Stimulated activated CD8-positive, alpha-beta memory T cell treated with anti-CD3 and anti-CD28 coated beads, Interleukin-15, amount 100 ng/mL, for 4 hours (primary cell): ENCODE measurements at places on chromosomes 2 and 18.

- no peak for DNase-seq
Measured at GRCh38 chr18:69648486-69648885, 247.8 kb downstream of the DOK6 start.

- no peak for DNase-seq
Measured at GRCh38 chr2:241777170-241777685, 606 bp downstream of the GAL3ST2 start.

GRCh38 chr2:170578606-170579005, 136.5 kb upstream of the SP5 start:
- no peak for DNase-seq

DNA sequence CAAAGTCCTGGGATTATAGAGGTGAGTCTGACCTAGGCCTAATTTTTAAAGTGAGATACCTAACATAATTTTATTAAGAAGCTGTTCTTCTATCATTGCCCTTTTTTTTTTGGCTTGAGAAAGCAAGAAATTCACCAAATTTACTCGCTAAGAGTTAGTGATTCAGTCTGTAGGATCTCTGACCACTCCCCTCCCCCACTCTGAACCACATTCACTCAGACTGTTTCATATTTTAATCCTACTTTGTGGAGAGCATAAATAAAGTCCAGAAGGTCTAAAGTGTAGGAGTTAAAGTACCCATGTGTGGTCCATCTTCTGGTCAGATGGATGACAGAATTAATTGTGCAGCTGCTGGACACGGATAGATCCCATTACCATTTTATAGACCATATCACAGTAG, 115.8 kb upstream of the MGAT5 start:
- no peak for DNase-seq

DNA sequence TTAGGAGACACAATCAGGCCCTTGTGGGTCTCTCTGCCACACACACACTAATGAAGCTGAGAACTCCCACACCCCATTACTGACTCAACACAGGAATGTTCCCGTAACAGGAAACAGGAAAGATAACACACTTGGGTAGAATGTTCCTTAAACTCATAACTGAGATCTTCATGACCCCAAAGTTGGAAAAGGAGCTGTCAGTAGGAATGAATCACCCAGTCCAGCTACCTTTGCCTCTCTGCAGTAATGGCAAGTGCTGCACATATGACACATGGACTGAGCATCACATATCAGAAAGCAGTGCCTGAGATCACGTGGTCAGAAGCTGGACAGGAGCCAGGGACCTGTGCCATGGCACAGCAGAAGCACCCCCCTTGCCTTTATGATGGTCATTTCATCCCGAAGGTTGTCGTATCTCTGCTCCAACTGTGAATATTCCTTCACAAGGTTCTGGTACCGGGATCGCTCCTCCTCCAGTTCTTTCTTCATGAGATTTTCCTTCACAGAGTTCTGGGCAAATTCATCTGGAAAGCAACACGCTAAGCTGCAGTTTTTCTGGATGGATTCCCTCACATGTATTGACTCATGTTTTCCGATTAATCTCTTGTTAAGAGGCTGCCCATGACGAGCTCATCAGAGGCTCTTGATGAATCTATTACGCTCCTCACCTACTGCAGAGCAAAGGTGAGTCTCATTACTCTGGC, 65.4 kb upstream of the ACAA2 start:
- no peak for DNase-seq

GRCh38 chr18:41072946-41073345, 882.1 kb upstream of the PIK3C3 start:
- DNase-seq, result no peak

DNA sequence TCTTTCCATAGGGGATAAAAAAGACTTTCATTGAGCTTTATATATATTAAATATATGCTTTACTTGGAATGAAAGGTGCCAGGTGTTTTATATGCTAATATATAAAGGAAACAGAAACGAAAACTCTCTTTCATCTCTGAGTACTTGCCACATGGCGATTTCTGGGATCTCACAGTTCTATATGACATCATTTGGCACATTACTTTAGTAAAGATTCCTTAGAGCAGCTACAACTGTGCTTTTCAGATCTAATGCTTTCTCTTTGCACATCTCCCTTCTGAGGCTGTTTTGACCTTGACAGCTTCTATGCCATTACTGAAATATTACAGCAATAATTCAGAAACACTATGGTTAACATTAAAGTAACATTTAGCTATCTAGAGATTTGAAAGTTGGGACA, 1082.9 kb upstream of the CDH2 start:
- DNase-seq, result no peak

- no peak for DNase-seq
Measured at GRCh38 chr18:30254331-30254730, 788.2 kb downstream of the DSC3 start.

DNA sequence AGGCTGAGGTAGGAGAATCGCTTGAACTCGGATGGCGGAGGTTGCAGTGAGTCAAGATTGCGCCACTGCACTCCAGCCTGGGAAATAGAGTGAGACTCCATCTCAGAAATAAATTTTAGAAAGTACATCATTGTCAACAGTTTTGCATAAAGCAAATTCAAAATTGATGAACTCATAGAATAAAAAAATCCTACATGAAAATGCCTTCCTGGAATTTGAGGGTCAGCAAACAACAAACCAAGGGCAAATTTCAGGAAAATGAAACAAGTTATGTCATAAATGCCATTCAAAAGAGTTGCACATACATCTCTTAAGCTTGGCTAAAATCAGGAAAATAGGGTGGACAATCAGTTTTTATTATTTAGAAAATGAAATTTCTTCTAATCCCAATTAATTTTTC, 45.1 kb downstream of the COL5A2 start:
- no peak for DNase-seq

- DNase-seq, result no peak
Measured at GRCh38 chr2:97714084-97714949, 941 bp downstream of the ZAP70 start.

DNA sequence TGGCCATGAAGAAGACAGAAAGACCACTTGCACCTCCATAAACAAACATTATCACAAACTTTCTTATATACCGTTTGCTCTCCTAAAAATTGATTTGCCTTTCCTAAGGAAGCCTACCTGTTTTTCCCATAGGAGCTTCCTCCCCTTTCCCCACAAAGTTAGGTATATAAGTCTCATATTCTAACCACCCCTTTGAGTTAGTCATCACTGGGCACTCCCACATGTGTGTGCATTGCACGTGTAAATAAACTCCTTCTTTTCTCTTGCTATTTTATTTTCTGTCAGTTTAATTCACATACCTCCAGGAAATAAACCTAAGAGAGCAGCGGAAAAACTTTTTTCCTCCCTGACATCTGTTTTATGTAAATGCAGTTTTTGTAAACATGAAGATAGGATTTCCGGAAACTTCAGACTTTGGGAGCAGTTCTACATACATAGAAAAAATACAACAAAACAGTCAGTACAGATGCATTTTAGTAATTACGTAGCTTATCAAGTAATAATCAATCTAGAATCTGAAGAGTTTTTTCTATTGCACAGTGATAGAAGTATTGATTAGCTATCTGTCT, 46.6 kb downstream of the PLCL1 start:
- no peak for DNase-seq

DNA sequence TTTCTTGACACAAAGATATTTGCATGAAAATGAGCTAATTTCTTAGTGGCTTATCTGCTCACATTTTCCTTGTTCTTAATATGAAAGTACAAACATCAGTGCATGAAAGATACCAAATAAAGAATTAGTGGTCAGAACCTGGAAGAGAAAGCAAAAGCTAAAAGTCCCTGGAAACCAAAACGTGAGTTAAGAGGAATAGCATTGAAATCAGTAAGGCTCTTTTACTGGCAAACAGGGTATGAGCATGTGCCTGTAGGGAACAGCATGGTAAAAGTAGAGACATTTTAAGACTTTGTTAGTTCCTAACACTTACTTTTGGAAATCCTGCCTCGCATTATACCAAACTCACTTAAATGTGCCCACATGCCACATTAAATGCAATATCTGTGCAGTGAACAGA, 31.9 kb upstream of the CWC22 start:
- no peak for DNase-seq

DNA sequence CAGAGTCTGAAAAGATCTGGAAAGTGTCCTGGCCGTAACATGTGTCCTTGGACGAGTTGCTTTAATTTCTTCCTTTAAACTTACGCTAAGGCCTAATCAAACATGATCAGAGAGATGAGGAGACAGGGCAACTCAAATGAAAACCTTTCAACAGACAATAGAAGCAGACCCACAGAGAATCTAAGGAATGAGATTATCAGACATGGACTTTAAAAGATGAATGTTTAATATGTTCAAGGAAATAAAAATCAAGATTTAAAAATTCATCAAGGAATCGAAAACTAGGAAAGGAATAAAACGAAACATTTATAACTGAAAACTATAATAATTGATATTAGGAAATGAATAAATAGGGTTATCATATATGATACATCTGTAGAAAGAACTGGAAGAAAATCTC, 55.1 kb downstream of the RAB31 start:
- DNase-seq, result no peak

DNA sequence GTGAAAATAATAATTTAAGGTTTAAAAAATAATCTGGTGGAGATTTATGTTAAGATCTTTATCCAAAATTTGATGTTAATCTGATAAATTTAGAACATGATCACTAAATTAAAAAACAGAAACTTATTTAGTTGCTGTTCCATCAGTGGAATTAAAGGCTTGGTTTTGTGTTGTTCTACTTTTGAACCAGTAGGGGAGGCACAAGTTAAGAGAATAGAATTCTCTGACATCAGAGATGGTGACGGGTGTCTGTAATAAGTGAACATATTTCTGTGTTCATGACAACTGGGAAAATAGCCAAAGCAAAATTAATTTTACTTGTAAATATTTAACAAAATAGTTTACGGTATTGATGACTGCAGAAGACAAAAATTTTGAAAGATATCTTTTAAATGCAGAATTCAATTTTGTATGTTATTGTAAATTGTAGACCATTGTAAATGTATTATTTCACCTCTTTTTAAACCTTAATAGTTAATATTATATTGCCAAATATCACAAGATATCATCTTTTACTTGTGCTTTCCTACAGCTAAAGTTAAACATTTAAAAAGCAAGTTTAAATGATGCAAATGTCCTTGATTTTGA, 106.0 kb downstream of the UBR3 start:
- DNase-seq, result no peak

- no peak for DNase-seq
Measured at GRCh38 chr2:225022188-225022587, 20.1 kb downstream of the DOCK10 start.

GRCh38 chr2:107303964-107304363, 418.0 kb upstream of the ST6GAL2 start:
- no peak for DNase-seq

GRCh38 chr2:11482473-11483035, 16.6 kb upstream of the E2F6 start:
- no peak for DNase-seq

DNA sequence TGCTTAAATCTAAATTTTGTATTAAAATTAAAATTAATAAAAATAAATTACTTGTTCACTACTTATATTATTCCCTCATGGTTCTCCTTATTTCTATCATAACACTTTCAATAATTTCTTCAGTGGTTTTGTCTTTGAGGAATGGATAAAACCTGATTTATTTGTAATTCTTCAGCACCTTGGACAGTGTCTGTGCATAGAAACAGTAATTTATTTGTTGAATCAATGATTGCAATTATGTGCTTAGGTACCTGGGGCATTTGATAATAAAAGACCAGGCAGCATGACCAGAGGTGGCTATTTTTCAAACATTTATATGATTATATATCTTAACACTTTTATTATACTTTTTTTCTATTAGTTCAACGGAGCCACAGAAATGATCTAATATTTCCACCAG, 1062.7 kb downstream of the DSC3 start:
- DNase-seq, result no peak

DNA sequence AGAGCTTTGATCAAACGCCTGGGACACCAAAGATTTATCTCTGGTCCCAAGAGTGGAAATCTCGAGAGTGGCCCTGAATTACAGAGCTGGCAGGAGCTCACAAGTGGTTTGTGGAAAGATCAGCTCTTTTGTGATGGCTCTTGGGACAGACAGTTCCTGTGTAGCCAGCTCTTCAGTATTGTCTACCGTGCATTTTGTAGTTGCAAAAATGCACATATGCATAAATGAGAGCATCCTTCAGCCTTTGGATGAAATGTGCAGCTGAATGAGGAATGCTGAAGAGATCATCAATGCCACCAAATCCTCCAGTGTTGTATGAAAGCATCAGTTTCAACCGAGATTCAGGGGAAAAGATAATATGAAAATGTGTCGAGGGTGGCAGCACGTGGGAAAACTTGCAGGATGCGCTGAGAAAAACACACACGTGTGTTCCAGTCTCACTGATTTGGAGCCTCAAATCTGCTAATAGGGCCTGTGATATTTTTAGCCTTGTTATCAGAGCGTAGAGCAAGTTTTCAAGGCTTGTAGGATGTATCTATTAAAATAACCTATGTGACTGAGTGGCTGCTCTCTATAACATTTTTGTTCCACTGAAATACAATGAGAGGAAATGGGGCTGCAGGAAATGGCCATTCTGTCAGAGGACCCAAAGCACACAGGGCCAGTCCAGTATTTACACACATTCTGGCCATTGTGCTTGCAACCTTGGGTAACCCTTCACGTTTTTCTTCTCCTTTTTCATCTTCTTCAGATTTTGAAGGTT, 138.7 kb downstream of the PRKCE start:
- no peak for DNase-seq

GRCh38 chr18:892316-892715, 12.4 kb upstream of the ADCYAP1 start:
- no peak for DNase-seq

GRCh38 chr18:78368726-78369125, 610.9 kb upstream of the SALL3 start:
- DNase-seq, result no peak

DNA sequence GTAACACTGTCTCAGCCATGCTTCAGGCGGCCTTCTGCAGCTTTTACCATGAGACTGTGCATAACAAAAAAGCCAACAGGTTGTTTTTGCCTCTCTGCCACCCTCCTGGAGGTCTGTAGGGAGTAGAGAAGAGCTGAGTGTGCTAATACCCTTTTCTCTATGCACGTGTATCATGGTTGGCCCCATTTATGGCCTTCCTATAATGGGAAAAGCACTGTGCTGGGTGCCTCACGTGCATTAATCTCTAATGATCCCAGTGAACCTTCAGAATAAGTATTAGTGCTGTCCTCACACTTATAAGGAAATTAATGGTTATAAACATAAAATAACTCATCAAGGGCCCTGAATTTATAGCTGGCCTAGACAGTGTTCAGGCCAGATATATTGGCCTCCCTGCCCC, 164.2 kb downstream of the CDH20 start:
- no peak for DNase-seq
